Tibial artery (tissue), 4 donors: ENCODE measurements at places on chromosomes 5 and 9.

- DNase-seq, result no peak
Measured at GRCh38 chr9:90020276-90020871, 415.6 kb downstream of the GADD45G start.

DNA sequence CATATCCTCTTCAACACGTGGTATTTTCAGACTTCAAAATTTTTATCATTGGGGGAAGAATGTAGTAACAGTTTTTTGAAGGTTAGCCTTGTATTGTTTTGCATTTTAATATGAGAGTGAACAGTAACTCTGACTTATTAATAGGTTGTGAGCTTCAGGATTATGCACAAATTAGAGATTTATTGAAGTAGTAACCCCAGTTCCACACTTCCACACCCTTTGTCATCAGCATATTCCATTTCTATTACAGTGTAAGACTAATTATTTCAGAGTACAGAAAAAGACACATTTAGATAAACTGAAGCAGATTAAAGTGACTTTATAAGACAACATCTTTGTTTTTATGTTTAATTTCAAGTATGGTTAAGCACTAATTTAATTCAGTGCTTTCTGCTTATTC lies 105.7 kb downstream of the CDC42SE2 start:
- DNase-seq, result no peak

DNA sequence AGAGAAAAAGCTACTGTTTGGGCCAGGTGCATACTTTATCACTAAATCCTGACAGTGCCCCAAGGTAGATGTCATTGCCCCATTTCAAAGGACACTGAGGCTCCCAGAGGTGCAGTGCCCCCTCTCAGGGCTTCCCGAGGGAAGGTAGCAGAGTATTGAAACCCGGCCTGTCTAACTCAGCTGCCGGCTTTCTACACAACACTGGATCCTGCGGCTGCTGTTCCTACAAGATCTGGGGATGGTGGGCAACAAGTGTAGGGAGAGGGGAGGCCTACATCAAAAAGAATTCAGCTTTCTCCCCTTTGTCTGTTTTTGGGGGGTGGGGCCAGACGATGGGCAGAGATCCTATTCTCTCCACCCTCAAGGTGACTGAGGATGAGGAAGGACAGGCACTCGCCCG lies 200.8 kb downstream of the DAB2IP start:
- DNase-seq, result no peak

DNA sequence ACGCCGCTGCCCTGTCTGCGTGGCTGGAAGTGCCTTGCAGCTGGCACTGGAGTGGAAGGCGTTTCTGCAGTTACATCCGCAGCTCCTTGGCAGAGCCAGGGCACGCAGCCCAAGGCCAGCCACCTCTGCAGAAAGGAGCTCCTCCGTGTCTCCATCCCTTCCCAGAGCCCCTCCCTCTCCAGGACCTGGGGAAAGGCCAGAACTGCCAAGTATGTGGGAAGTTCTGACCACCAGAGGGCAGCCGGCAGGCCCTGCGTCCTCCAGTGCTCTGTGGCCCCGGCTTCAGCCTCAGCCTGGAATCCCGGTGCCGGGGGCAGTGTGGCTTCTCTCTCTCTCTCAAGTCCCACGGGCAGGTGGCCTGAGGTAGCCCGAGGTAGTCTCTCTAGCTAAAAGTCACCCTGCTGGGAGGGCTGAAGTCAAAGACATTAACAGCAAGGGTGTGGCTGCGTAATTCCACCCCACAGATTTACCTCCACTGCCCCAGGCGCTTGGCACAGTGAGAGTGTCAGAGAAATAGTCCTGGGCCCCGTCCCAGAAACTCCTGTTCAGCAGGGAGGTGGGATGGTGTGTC lies 101.7 kb upstream of the FCN2 start:
- DNase-seq, result peak; percentile 57

GRCh38 chr5:157487358-157487757 lies 27.3 kb downstream of the NIPAL4 start:
- no peak for DNase-seq

- DNase-seq, result no peak
Measured at GRCh38 chr9:106956971-106957370, 94.0 kb downstream of the ZNF462 start.

GRCh38 chr5:167219298-167219697 lies 1072.1 kb upstream of the WWC1 start:
- no peak for DNase-seq

GRCh38 chr5:66892716-66893115 lies 296.5 kb downstream of the MAST4 start:
- DNase-seq, result no peak

- DNase-seq, result no peak
Measured at GRCh38 chr9:132035679-132036078, 44.0 kb downstream of the MED27 start.

GRCh38 chr5:1140171-1140817 lies 28.4 kb upstream of the SLC12A7 start:
- peak; percentile 62 for DNase-seq

DNA sequence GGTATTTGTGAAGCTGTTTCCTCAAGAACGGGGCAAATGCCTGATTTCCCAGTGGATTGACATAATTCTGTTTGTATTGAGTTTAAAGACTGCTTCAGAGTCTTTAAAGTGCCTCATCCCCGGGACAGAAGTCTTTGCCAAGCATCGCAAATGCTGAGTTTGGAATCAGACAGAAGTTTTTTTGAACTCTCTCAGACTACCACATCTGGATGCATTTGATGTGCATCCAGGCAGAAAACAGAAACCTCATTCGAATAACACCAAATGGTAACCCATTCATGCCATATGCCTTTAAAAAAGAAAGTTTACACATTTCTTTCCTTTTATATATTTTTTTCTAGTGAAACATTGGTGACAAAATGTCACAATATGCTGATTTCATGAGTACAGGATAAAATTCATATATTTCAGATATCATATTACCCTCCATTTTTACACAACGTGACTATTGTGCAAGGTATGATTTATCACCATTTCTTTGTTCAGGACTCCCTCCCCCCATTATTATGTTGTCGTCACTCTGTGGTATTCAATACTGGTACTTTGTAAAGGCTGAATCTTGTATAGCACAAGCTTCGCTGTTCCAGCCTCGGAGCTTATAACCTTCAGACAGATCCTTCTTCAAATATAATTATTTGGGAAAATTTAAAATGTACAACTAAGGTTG lies 91.1 kb downstream of the ZNF608 start:
- no peak for DNase-seq

DNA sequence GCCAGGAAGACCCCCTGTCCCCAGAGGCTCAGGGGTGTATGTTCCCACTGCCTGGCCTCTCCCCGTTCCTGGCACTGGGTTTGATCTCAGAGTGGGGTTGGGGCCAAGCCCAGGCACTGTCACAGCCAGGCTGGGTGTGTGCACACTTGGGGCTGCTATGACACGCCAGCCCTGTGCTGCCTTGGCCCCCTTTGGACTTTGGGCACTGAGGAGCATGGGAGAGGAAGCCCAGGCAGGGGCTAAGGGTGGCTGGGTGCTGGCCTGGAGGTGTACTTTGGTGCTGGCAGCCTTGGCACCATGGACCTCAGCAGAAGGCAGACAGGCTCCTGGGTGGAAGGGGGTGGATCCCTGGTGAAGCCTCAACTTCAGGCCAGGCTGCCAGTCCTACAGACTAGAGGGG lies 223.6 kb upstream of the ISL1 start:
- DNase-seq, result no peak

DNA sequence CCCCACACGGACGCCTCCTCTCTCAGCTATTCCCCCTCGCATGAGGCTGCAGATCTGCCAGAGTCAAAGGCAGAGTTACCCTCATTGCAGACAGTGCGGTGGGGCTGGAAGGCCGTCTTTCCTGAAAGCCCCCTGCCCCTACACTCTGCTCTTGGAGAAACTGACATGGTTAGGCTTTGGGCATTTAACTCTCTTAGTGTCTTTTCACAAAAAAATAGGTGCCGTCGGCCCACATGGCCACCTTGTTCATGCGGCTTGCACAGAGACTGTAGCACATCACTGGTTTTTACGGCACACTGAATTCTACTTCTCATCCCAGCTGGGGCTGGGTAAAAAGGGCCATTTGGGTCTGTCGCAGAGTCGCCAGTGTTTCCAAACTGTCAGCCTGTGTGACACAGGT lies 107.6 kb downstream of the ENTREP1 start:
- DNase-seq, result no peak

DNA sequence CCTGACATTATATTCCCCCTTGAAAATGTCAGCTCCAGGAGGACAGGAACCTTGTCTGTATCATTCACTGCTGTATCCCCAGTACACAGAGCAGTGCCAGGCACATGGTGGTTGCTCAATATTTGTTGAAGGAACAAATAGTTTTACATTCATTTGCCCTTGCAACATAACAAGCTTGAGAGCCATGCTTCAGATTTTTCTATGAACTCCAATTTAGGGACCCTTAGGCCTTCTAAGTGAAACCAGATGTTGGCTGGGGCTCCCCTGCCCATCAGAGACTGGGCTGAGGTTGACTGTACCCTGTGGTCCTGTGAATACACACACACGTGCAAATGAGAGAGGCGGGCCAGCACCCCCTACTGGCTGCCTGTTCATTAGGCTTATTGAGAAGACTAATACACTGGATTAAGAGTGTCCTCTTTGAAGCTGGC lies 214.9 kb upstream of the WWC1 start:
- DNase-seq, result no peak

DNA sequence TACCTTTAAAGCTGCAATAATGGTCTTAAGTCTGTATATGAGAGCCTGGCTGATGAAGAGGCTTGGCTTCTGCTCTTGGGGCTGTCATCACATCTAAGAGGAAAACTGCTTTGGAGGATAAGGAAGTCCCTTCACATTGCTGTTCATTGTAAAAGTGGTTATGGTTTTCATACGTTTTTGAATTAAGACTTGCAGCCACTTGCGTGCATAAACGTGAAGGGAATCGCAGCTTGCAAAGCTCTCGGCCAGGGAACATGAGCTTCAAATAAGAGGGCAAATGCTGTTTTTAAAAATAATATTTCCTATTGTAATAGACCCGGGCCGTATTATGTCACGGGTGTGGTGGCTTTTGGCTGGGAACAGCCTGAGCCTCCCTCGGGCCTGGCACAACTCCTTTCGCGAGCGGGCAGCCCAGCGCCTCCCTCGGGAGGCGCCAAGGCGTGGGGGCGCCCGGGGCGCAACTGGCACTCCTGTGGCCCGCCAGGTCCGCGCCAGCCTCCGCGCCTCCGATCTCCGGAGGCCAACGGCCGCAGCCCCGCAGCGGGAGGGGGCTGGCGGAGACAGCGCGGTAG lies 538 bp upstream of the ARHGEF28 start:
- no peak for DNase-seq

- no peak for DNase-seq
Measured at GRCh38 chr5:16411741-16412455, 53.7 kb downstream of the ZNF622 start.

- no peak for DNase-seq
Measured at GRCh38 chr9:136779808-136780207, 11.3 kb upstream of the TMEM141 start.

DNA sequence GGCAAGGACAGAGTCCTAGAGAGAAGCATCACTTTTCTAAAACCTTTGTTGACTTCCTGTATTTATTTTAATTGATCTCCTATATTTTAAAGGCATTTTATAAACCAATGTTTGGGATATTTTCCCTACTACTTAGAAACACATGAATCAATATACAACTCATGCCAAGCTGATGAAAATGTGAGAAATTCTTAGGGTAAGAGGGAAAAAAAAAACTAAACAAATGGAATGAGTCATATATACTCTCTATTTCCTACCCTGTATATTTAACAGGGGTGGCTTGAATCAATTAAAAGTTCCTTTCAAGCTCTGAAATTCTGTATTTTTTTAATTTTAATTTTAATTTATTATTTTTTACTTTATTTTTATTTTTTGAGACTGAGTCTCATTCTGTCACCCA lies 19.6 kb downstream of the BAAT start:
- no peak for DNase-seq

GRCh38 chr5:137073189-137073588 lies 425.9 kb downstream of the SPOCK1 start:
- no peak for DNase-seq

- DNase-seq, result no peak
Measured at GRCh38 chr5:68229416-68229815, 13.9 kb downstream of the PIK3R1 start.

GRCh38 chr5:157335534-157336422 lies 69.9 kb downstream of the CYFIP2 start:
- DNase-seq, result no peak

DNA sequence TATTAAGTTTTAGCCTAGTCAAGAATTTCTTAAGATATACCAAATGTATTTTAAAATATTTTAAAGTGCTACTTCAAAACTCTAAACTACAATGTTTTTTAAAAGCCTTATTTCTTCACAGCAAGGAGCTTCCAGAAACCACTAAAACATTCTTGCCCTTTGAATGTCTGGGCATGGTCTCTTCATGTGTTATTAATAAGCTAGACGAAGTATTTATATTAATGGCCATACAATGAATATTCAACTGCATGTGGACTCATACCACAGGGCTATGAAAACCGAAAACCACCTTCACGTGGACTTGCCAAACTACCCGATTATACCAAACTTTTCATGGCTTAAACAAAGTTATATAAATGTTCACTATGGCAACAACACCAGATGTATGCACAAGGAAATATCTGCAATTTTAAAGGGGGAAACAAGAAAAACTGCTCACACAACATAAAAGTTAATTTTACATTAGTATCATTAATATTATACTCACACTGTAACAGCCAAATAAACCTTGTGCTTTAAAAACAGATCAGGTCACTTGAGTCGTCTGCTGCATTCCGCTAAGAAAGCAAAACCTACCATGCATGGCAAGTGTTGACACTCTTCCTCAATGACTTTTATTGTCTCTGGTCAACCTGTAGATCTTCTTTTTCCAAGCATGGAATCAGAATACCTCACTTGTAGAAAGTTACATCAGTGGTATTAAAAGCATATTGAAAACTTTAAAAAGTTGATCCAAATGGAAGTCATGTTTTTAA lies 246.3 kb downstream of the BNC2 start:
- DNase-seq, result no peak
